ENCODE measurements at places on chromosomes 11 and 22.

- DNase-seq, result no peak
Measured at GRCh38 chr11:67638535-67639437, 777 bp downstream of the TBX10 start.

- DNase-seq, result no peak
Measured at GRCh38 chr11:8705146-8705545, 22.6 kb downstream of the RPL27A start.

DNA sequence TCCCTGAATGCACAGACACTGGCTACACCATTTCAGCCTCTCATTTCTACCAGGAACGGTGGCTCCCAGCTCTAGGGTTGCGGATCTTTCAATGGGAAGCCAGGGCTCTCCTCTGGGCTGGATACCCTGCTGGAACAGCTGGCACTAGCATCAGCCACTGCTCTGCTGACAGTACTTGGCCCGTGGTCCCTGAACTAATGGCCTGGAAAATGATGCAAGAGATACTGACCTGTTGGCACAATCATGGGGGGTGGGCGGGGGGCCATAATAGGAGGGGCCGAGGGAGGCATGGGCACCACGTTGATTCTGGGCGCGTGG lies 10.7 kb upstream of the TBC1D10A start:
- no peak for DNase-seq

DNA sequence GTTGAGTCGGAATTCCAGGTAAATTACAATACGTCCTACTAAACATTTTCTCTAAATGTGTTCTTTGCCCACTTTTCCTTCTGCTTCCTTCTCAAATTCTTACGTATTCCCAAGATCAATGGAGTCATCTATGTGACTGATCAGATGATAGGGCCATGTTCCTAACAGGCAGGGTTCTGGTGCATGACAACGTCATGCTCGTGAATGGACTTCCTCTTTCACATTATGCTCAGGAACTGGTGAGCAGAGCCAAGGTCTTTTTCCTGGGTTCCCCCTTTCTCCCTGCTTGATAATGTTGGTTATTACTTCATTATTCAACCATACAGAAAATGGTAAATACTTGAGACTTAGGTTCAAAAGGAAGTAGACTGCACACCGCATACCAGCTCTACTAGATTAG lies 789.4 kb downstream of the OPCML start:
- no peak for DNase-seq

GRCh38 chr11:46337626-46338345 lies 9.5 kb upstream of the DGKZ start:
- no peak for DNase-seq

DNA sequence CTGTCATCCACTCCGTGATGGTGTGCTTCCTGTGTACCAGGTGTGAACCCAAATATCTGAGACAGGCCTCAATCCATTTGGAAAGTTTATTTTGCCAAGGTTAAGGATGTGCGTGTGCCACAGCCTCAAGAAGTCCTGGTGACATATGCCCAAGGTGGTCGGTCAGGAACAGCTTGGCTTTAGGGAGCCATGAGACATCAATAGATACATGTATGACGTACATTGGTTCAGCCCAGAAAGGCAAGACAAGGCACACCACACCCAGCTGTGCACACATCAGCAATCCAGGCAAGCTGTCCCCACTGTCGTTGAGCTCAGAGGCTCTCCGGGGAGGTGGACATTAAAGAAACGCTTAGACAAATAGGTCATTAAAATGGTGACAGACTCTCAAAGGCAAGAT lies 56.8 kb upstream of the SHANK2 start:
- no peak for DNase-seq

GRCh38 chr11:57249384-57250319 lies 12.6 kb upstream of the APLNR start:
- peak; percentile 84 for DNase-seq

DNA sequence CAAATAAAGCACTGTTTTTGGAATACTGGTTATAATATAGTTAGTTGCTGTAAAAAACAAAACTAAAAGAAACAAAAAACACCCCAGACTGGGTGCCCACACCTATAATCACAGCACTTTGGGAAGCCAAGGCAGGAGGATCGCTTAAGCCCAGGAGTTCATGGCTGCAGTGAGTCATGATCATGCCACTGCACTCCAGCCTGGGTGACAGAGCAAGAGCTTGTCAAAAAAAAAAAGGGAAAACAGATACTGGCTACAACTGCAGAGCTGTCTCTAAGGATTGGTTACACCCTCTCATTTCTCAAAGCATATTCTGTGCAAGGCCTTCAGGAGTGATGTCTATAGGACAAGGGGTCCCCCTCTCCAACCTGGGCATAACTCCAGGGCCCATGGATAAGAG lies 14.6 kb upstream of the STK33 start:
- no peak for DNase-seq

GRCh38 chr11:116610190-116610589 lies 162.6 kb downstream of the BUD13 start:
- DNase-seq, result no peak

GRCh38 chr11:68694431-68695297 lies 10.3 kb downstream of the GAL start:
- DNase-seq, result no peak

DNA sequence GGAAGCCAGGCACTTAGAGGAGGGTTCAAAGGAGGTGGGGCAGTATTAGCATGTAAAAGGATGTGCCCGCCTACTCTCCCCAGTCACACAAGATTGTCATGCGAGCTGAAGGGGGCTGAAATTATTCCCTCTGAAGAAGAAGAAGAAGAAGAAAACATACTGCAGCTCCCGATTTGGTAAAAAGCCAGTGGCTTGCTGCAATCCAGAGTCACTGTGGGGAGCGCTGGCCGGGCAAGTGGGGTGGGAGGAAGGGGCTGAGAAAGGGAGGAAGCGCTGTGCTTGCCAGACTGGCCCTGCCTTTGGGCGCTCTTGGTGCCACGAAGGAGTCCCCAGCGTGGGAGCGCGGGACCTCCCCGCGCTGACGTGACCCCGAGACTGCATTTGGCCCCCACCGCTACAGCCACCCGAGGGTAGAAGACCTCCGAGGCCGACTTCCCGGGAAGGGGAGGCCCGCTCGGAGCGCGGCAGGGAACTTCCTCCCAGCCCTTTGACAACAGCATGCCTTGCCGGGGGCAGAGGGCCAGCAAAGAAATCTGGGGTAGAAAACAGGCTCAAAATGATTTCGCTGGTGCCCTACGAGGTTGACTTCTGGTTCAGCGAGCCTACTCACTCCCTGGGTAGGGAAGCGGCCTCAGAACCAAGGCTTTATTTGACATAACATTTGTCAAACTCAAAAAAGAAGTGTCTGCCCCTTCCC lies 906.3 kb downstream of the DLG2 start:
- DNase-seq, result peak; percentile 76

- no peak for DNase-seq
Measured at GRCh38 chr11:120310870-120311269, 14.2 kb upstream of the TLCD5 start.
